Adrenal gland (tissue), 19 donors: ENCODE measurements at places on chromosomes 16 and 17. TPM values are rescaled to one million over a fixed set of nuclear protein-coding genes. Genes with fewer than 3 reads are reported as not detected.

DNA sequence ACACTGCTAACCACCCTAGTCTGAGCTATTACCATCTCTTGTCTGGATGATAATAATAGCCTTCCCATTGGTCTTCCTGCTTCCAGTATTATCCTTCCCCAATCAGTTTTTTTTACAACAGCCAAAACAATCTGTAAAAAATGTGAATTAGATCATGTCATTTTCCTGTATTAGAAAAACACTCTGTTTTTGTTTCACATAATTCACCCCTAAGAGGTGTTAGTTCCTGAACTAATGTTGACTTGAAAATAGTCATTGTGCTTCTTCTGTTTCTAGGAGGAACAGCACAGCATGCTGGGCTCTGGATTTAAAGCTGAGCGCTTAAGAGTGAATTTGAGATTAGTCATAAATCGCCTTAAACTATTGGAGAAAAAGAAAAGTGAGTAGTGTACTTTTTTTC, 20.0 kb downstream of the IST1 start:
- H3K4me1 ChIP-seq = peaks cover 27% of the 10 kb centered on the region
- peaks cover 28% of the 10 kb centered on the region for H3K36me3 ChIP-seq
- DNase-seq = no peak
- peak overlapping the region; percentile 63 for H3K27ac ChIP-seq
- H3K4me3 ChIP-seq = no peak overlapping the region
- H3K27me3 ChIP-seq = no peaks in the 10 kb centered on the region

NOG gene
- not detected for total RNA-seq

NLRC3 gene
- 2.5 TPM for total RNA-seq

- DNase-seq = no peak
- peaks cover 7% of the 10 kb centered on the region for H3K27me3 ChIP-seq
- H3K36me3 ChIP-seq = no peaks in the 10 kb centered on the region
- H3K4me3 ChIP-seq = no peak overlapping the region
Measured at GRCh38 chr17:79152110-79152509, 77.5 kb downstream of the ENGASE start.

DNA sequence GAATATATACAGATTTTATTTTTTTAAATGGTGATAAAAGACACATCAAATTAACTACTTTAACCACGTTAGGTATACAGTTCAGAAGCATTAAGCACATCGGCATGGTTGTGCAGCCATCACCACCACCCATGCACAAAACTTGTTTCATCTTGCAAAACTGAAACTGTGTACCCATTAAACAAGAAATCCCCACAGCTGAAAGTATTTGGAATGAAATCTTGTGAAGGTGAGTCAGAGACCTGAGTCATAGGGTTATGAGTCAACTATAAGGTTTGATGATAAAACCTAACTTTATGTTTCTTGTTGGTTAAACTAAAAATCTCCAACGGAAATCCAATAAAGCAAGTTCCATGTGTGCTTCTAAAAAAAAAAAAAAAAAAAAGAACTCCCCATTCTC, 561.6 kb upstream of the PSMD7 start:
- no peak overlapping the region for H3K27ac ChIP-seq
- H3K36me3 ChIP-seq = no peaks in the 10 kb centered on the region
- H3K4me3 ChIP-seq = no peak overlapping the region
- H3K4me1 ChIP-seq = no peaks in the 10 kb centered on the region
- DNase-seq = no peak
- H3K27me3 ChIP-seq = no peaks in the 10 kb centered on the region

TMC7 gene
- total RNA-seq = 0.80 TPM

NKD1 gene
- total RNA-seq = 7.4 TPM

GRCh38 chr17:64190472-64190871, 60.5 kb upstream of the ERN1 start:
- no peak overlapping the region for H3K27ac ChIP-seq
- H3K4me1 ChIP-seq = peaks cover 35% of the 10 kb centered on the region
- H3K36me3 ChIP-seq = no peaks in the 10 kb centered on the region
- no peaks in the 10 kb centered on the region for H3K27me3 ChIP-seq
- H3K4me3 ChIP-seq = no peak overlapping the region

DNA sequence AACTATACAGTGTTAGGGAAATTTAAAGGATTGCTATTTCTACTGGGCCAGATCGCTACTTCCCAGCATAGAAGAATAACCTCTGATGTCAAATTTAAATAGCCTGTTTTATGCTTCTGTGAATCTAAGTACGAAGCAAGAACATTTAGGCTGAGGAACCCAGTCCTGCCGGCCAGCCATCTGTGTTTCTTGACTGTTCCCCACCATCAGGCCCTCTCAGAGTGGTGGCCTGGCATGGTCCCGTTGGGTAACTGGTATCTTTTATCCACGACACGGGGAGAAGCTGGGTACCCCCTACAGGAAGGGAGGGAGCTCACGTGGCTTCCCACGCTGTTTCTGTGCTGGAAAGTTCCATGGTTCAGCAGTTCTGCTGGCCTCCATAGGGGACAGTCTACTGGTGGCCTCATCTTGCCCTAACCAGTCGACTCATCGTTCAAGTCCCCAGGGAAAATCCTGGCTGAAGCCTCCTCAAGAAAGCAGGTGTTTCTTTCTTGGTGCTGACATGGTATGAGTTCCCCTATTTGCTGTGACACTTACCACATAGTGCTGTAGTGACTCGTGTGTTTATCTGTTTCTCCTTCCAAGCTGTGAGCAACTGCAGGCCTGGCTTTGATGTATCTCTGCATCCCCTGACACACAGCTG, 201.7 kb upstream of the NLRP1 start:
- no peak overlapping the region for H3K4me3 ChIP-seq
- H3K4me1 ChIP-seq = no peaks in the 10 kb centered on the region
- DNase-seq = no peak

KCNJ2 gene
- total RNA-seq = 1.9 TPM

CUEDC1 gene
- 40.2 TPM for total RNA-seq

GRCh38 chr17:69060822-69061221, at the start of gene ABCA9:
TSS of gene ABCA9 (minus strand) at chr17:69060927. CDS start at chr17:69051126, 9,801 bp downstream.
- no peaks in the 10 kb centered on the region for H3K4me1 ChIP-seq
- DNase-seq = no peak
- H3K27ac ChIP-seq = no peak within 1 kb of the TSS

DNA sequence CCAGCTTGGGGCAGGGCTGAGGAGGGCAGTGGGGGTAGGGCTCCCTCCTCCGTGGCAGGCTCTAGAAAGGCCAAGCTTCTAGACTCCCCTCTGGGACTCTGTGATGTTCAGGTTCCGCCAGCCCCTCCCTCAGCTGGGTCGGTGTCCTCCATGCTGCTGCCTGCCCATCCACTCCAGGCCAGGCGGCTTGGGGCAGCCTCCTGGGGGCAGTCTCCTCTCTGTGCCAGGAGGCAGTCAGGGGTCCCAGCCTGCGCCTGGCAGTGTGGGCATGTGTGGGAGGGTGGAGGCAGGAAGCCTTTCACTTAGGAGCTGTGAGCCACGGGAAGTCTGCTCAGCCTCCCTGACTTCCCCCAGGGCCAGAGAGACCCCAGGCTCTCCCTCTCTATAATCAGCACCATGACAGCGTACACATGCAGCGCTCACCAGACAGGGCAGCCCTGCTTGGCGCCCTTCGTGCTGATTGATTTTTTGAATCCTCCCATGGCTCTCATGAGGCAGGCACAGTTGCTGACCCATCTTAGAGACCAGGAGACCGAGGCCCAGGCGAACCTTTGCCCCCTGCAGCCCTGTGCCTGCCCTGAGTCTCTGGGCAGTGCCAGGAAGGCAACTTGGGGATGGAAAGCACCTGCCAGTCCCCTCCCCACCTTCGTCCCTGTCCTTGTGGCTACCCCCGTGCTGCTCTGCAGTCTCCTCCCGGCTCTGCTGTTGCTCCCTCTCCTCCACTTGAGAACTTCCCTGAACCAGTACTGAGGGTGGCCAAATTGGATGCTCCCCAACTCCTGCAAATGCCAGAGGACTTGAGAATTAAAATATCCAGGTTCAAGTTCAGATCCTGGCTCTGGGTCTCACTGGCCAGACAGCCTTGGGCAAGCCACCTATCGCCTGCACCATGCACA, 234.7 kb upstream of the GSE1 start:
- peaks cover 27% of the 10 kb centered on the region for H3K4me1 ChIP-seq
- H3K4me3 ChIP-seq = no peak overlapping the region
- H3K36me3 ChIP-seq = no peaks in the 10 kb centered on the region

- H3K27me3 ChIP-seq = no peaks in the 10 kb centered on the region
- peaks cover 34% of the 10 kb centered on the region for H3K4me1 ChIP-seq
- no peak overlapping the region for H3K4me3 ChIP-seq
Measured at GRCh38 chr17:39096508-39097149, 54.8 kb downstream of the PLXDC1 start.

GRCh38 chr17:59028328-59028727, 78.4 kb downstream of the TRIM37 start:
- H3K27ac ChIP-seq = no peak overlapping the region
- no peaks in the 10 kb centered on the region for H3K4me1 ChIP-seq
- H3K4me3 ChIP-seq = no peak overlapping the region
- peaks cover 19% of the 10 kb centered on the region for H3K36me3 ChIP-seq
- no peak for DNase-seq

DNA sequence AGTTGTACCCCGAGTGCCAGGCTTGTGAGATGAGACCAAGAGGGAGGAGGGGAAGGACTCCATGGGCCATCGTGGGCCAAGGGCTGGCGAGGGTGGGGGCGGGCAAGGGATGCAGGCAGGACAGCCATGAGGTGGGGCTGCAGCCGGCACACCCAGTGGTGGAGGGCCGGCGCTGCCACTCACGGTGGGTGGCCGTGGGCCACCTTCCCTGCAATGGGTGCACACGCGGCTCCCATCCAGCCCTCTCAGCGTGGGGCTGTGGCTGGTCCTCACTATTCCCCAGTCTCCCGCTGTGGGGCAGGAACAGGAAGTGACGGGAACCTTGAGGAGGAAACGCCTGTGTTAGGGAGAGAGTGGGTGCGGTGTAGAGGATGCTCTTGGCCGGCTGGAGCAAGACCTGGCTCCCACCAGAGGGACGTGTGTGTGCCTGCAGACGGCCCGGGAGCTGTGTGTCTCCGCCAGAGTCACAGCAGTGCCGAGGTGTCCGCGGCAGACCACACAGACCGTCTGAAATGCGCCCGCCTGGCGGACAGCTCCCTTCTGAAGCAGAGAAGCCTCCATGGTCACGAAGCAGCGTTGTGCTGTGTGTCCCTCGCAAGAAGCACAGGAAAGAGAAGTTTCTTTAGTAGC, 23.6 kb downstream of the CIBAR2 start:
- peaks cover 8% of the 10 kb centered on the region for H3K4me1 ChIP-seq
- H3K27ac ChIP-seq = peak overlapping the region; percentile 38
- no peaks in the 10 kb centered on the region for H3K27me3 ChIP-seq
- H3K4me3 ChIP-seq = no peak overlapping the region
